Panc1 (cell line): ENCODE measurements at places on chromosomes 5 and 9.

GRCh38 chr5:51684794-51685355 lies 301.6 kb downstream of the ISL1 start:
- no peak overlapping the region for H3K4me3 ChIP-seq
- no peak for DNase-seq
- no peak overlapping the region for H3K27ac ChIP-seq
- H3K4me1 ChIP-seq: no peaks in the 10 kb centered on the region
- no peaks in the 10 kb centered on the region for H3K36me3 ChIP-seq

DNA sequence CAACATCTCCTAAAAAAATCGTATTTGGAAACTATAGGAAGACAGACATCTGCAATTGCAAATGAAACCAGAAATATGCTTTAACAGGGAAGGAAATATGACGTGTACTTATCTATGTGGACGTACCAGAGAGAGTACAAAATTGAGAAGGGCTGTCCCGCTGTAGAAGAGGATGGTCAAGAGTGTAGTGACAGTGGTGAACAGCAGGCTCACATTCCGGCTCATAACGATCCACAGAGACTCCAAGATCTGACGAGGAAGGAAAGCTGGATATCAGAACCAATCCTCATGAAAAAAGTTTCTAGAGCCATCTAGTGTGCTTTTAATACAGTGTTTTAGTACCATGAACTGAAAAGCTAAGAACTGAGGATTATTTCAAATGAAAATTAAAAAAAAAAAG lies 37.1 kb upstream of the CTNNAL1 start:
- H3K4me3 ChIP-seq: no peak overlapping the region
- H3K27ac ChIP-seq: no peak overlapping the region
- no peak for DNase-seq
- H3K36me3 ChIP-seq: peaks cover 33% of the 10 kb centered on the region
- no peaks in the 10 kb centered on the region for H3K4me1 ChIP-seq

GRCh38 chr5:143245929-143246561 lies 157.4 kb downstream of the NR3C1 start:
- peak; percentile 91 for DNase-seq
- no peaks in the 10 kb centered on the region for H3K36me3 ChIP-seq
- peaks cover 66% of the 10 kb centered on the region for H3K4me1 ChIP-seq
- no peaks in the 10 kb centered on the region for H3K27me3 ChIP-seq

DNA sequence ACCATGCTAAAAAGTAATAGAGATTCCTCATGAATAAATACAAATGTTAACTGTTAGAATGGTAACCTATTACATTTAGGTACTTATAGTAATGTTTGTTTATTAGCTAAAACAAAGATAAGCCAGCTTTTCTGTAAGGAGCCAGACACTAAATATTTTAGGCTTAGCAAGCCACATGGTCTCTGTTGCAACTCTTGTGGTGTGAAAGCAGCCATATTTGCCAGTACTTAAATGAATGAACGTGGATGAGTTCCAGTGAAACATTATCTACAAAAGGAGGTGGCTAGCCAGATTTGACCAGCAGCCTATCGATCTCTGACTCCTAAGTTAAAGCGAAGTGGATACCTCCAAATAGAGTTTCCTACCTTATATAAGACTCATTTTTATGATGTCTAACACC lies 331.6 kb downstream of the CDH12 start:
- no peak for DNase-seq
- no peak overlapping the region for H3K27ac ChIP-seq
- H3K36me3 ChIP-seq: no peaks in the 10 kb centered on the region
- no peak overlapping the region for H3K4me3 ChIP-seq

DNA sequence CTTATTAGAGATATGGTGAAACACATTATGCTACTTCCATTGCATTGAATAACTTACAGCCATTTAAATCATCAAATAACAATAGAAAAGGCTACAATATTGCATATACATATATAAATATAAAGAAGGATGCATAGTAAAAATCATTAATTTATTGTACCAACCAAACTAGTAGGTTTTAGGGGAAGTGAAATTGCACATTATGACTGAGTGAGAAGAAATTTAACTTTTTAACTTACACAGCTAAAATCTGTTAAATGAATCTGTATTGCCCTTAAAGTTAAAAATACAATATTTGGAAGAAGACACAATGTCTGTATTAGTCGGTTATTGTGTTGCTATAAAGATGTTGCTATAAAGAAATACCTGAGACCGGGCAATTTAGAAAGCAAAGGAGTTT lies 2073.7 kb upstream of the ACO1 start:
- H3K4me1 ChIP-seq: no peaks in the 10 kb centered on the region
- no peaks in the 10 kb centered on the region for H3K27me3 ChIP-seq
- DNase-seq: no peak
- no peaks in the 10 kb centered on the region for H3K36me3 ChIP-seq
- H3K4me3 ChIP-seq: no peak overlapping the region
- no peak overlapping the region for H3K27ac ChIP-seq

- no peak overlapping the region for H3K27ac ChIP-seq
- DNase-seq: no peak
- 0 out of 2 replicates have a peak, but pooled peaks cover 5% of the 10 kb centered on the region for H3K4me1 ChIP-seq
Observed at GRCh38 chr5:10635867-10636350, 72.0 kb downstream of the ANKRD33B start.

DNA sequence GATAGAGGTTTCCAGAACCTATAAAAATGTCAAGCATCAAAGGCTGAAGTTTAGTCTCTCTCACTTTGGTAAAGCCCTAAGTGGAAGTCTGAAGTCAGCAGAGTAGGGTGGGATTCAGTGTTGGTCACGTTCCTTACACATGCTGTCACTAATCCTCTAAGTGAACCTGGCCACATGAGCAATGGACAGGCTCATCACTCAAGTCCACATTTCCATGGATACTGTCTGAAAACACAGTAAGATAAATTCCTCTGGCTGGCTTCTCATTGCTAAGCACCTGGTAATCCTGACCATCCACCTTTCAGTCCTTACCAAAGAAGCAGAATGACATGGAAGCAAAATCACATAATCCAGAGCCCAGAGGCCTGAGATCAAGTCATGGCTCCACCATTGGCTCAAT lies 43.8 kb downstream of the GNA14 start:
- no peaks in the 10 kb centered on the region for H3K27me3 ChIP-seq
- DNase-seq: no peak
- no peaks in the 10 kb centered on the region for H3K36me3 ChIP-seq
- no peak overlapping the region for H3K27ac ChIP-seq
- H3K4me1 ChIP-seq: no peaks in the 10 kb centered on the region

DNA sequence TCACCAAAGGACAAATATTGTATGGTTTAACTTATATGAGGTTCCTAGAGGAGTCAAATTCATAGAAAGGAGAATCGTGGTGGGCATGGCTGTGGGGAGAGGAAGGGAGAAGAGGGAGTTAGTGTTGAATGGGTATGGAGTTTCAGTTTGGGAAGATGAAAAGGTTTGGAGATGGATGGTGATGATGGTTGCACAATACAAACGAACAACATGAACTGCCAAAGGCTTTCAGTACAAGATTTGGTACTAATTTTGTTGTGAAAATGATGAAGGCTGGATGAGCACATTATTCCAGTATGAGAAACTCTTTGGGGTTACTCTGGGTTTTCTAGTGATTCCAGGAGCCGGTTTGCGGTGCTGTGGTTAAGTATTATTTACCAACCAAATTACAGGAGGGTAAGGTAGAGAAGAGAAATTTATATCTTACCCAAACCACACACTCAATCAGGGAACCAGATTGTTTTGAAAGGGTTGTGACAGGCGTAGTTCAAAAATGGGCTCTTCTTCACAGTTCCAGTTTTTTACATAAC lies 112.0 kb upstream of the TBC1D2 start:
- H3K27ac ChIP-seq: no peak overlapping the region
- no peaks in the 10 kb centered on the region for H3K4me1 ChIP-seq
- no peaks in the 10 kb centered on the region for H3K27me3 ChIP-seq
- no peaks in the 10 kb centered on the region for H3K36me3 ChIP-seq
- no peak for DNase-seq

DNA sequence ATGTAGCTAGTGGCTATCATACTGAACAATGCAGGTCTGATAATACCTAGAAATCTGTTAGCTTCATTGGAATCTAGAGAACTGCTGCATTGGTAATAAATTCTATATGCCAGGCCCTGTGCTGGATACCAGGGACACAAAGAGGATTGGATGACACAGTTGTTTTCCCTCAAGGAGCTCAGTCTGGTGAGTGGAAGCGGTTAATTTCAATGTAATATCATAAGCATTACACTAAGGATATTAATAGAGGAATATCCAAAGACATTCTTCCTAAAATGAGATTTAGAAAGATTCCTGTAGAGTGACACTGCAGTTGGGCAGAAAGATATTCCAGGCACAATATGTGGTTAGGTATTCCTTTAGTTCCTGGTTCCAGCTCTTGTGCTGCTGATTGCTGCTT lies 5.9 kb downstream of the CMYA5 start:
- H3K27me3 ChIP-seq: no peaks in the 10 kb centered on the region
- H3K4me3 ChIP-seq: no peak overlapping the region

- no peak overlapping the region for H3K4me3 ChIP-seq
- DNase-seq: no peak
- no peaks in the 10 kb centered on the region for H3K27me3 ChIP-seq
- no peaks in the 10 kb centered on the region for H3K36me3 ChIP-seq
Observed at GRCh38 chr9:89444274-89444673, 53.6 kb downstream of the SEMA4D start.

GRCh38 chr5:173953528-173954090 lies 35.4 kb upstream of the C5orf47 start:
- H3K4me3 ChIP-seq: no peak overlapping the region
- peaks cover 4% of the 10 kb centered on the region; the same call in 1 of the 2 replicates for H3K4me1 ChIP-seq
- no peaks in the 10 kb centered on the region for H3K27me3 ChIP-seq
- H3K27ac ChIP-seq: no peak overlapping the region

DNA sequence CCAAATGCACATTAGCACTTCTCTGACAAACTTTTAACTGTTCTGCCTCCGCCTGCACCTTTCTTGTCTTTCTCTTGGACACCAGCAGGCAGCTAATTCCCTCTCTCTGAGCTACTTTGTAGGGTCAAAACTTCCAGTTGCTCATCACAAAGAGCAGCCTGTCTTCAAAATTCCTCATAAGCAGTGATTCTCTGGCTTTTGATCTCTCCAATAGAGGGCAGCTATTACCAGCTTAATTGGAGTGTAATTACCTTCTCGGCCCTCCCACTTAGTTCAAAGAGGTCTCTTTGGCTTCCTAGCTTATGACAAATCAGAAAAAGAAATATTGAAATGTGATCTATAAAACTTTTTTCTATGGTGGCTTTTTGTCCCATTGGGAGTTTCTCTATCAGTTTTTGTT lies 43.6 kb upstream of the RAD23B start:
- H3K27me3 ChIP-seq: no peaks in the 10 kb centered on the region
- H3K4me1 ChIP-seq: peaks cover 3% of the 10 kb centered on the region; the same call in 1 of the 2 replicates
- H3K36me3 ChIP-seq: no peaks in the 10 kb centered on the region
- H3K27ac ChIP-seq: no peak overlapping the region
- no peak for DNase-seq

- no peak overlapping the region for H3K27ac ChIP-seq
- no peaks in the 10 kb centered on the region for H3K27me3 ChIP-seq
- no peak for DNase-seq
- no peak overlapping the region for H3K4me3 ChIP-seq
- H3K4me1 ChIP-seq: no peaks in the 10 kb centered on the region
Observed at GRCh38 chr9:137006116-137007003, 10.0 kb upstream of the CLIC3 start.

GRCh38 chr5:143707806-143708205 lies 104.2 kb upstream of the HMHB1 start:
- no peaks in the 10 kb centered on the region for H3K27me3 ChIP-seq
- DNase-seq: no peak
- H3K4me3 ChIP-seq: no peak overlapping the region
- no peak overlapping the region for H3K27ac ChIP-seq
- H3K4me1 ChIP-seq: no peaks in the 10 kb centered on the region

DNA sequence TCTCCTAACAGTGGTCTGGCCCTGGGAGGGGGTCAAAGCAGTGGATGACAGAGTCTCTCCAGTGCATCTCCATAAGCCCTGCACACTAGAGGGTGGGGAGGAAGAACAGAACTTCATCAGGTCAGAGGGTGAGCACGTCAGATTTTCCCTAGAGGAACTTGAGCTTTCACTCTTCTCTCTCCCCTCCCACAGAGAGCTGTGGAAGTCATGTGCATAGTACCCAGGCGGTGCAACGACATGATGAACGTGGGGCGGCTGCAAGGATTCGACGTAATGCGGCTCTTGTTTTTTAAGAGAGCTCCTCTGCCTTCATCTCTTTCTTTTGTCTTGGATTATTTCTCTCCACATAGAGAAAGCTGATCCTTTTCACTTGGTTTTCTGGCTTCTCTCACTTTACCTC lies 100.2 kb upstream of the OTULINL start:
- no peak overlapping the region for H3K4me3 ChIP-seq
- H3K27ac ChIP-seq: no peak overlapping the region
- no peaks in the 10 kb centered on the region for H3K27me3 ChIP-seq
- H3K36me3 ChIP-seq: peaks cover 65% of the 10 kb centered on the region

DNA sequence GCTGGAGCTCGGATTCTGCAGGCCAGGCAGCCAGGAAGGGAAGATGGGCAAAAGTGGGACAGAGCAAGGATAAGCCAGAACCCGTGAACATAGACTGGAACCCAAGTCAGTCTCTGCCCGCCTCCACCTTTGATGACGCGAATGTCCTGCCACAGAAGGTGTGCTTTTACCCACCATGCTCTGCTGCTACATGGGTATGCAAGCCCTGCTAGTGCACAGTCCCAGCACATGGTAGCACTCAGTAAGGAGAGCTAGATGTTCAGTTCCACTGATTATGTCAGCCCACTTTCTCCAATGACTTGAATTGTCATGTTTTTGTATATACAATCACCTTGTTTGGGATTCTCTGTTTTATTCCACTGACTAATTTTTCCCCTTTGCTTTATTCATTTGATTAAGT lies 11.4 kb upstream of the CD72 start:
- 0 out of 2 replicates have a peak, but pooled peaks cover 1% of the 10 kb centered on the region for H3K4me1 ChIP-seq
- no peaks in the 10 kb centered on the region for H3K36me3 ChIP-seq
- no peaks in the 10 kb centered on the region for H3K27me3 ChIP-seq
- DNase-seq: no peak
- no peak overlapping the region for H3K27ac ChIP-seq

DNA sequence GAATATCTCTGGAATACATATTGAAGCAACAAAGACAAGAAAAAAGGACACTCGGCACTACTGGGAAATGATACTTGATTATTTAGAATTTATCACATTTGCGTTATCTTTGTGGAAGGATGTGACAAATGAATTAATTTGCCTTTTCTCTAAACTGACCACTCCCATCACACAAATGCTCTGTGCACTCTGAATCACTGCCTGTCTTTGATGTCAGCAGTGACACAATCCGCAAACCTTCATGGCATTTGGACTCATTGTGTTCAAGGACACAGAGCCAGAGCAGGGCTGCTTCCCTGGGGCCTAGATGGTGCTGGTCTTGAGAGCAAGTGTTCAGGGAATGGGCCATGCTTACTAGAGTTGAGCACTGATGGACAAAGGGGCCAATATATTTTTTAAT lies 4.9 kb upstream of the KIF4B start:
- no peak for DNase-seq
- no peak overlapping the region for H3K27ac ChIP-seq
- H3K27me3 ChIP-seq: peaks cover 4% of the 10 kb centered on the region; the same call in 1 of the 2 replicates
- no peaks in the 10 kb centered on the region for H3K36me3 ChIP-seq
- no peaks in the 10 kb centered on the region for H3K4me1 ChIP-seq

DNA sequence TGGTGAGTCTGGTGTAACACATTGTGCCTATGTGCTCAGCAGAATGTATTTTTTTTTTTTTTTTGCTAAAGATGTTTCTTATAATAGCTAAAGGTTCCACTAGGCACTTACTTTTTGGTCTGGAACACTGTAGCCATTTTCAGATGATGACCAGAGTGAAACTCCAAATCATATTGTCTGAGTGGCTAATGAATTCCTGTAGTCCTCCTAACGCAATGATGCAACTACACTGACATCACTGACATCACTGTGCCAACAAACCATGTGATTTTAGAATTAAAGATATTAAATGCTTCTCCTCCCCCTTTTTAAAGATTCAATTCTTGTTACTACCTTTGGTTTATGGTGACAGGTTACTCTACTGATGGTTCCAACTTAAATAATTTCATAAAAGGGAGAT lies 28.8 kb downstream of the JAKMIP2 start:
- no peaks in the 10 kb centered on the region for H3K36me3 ChIP-seq
- no peaks in the 10 kb centered on the region for H3K4me1 ChIP-seq
- H3K27ac ChIP-seq: no peak overlapping the region
- no peaks in the 10 kb centered on the region for H3K27me3 ChIP-seq
- DNase-seq: no peak
